ENCODE measurements at places on chromosomes 1 and 21.

DNA sequence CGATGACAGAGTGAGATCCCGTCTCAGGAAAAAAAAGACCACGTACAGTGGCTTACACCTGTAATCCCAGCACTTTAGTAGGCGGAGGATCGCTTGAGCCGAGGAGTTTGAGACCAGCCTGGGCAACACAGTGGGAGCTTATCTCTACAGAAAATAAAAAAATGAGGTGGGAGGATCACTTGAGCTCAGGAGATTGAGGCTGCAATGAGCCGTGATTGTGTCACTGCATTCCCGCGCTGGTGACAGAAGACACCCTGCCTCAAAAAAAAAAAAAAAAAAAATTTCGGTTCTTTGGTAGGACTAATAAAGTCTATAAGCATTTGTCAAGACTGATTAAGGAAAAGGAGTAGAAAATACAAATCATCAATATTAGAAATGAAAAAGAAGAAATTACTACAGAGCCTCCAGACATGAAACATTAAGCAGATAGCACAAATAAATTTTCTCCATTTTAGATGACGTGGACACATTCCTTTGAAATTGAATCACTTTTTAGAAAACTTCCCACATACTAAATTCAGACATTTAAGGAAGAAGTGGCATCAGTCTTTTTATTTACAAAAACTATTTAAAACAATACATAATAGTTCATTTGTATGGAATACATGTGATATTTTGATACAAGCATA, 30.4 kb downstream of the MORC3 start:
- DNase-seq, result no peak

- no peak for DNase-seq
These were observed 388.7 kb downstream of the NPHP4 start for GRCh38 chr1:5603353-5604104.

DNA sequence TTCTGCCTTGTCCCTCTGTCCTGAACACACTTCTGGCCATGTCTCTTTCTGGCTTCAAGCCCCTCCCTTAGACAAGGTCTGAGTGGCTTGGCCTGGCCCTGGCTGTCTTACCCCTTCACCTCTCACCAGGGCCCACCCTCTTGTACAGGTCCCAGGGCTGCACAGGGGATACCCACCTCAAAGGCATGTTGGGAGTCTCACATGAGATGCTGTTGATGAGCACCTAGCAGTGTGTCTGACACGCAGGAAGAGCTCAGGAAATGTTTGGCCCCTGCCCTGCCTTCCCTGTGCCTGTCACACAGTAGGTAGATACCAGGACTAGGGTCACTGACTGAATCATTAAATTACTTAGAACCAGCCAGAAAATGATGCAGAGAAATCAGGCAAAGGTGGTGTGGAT, 16.6 kb downstream of the ZNF362 start:
- no peak for DNase-seq

DNA sequence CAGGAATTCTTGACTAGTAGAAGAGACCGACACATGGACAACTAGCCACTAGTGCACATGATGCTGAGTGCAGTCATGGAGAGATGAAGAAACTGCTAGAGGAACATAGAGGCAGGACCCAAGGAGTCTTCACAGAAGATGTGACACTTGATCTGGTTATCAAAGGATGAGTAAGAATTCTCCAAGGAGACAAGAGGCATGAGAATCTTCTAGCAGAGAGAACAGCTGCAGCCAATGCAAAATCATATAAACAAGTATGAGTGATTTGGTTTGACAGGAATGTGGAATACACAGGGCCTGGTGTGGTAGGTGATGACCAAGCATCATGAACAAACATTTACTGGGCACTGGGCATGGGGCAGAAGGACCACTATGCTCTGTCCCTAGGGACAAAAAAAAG, 140.9 kb upstream of the CTTNBP2NL start:
- no peak for DNase-seq

GRCh38 chr1:37666241-37666867, 26.0 kb upstream of the CDCA8 start:
- DNase-seq, result no peak

DNA sequence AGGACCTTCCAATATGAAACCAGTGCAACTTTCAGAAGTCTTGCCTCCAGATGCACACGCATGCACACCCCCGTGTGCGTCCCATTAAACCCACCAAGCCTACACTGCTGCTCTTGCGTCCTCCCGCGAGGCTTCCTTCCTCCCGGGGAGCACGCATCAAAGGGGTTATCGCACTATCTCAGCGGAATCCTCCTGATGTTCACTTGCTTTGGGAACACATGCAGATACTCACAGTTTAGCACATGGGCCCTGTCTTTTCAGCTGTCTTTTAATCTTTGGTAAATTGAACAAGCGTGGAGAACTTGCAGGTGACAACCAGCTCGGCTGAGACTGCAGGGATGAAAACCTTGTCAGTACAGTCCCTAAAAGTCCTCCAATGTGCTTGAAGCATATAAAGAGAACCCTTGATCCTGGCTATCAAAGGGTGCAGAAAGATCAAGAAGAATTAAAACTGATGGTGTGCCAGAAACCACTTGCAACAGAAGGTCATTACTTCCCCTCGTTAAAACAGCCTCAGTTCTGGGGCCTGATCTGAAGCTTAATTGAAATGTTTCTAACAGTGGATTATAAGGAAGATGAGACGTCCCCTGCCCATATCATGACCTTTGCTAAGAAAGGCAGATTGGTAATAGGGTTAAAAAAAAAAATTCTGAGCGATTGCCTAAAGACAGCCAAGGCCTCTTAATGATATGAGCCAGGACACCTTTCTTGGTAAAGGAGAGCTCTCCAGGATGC, 149.4 kb upstream of the LMO4 start:
- DNase-seq, result no peak

DNA sequence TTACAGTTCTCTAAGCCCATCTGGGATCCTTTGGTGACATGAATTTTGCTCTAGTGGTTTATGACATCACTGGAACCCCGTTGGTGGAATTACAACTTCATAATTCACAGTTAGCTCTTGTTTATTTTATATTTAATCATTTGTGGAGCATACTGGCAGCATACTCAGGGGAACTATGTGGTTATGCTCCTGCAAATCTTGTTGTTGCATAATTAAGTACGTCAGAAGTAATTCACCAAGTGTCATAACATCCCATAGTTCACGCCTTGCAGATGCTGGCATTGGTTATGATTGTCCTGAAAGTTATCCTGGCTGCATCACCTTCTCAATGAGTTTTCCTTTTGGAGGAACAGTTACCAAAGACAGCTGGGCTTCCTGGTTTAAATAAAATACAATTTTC, 16.5 kb downstream of the PRRX1 start:
- DNase-seq, result no peak

DNA sequence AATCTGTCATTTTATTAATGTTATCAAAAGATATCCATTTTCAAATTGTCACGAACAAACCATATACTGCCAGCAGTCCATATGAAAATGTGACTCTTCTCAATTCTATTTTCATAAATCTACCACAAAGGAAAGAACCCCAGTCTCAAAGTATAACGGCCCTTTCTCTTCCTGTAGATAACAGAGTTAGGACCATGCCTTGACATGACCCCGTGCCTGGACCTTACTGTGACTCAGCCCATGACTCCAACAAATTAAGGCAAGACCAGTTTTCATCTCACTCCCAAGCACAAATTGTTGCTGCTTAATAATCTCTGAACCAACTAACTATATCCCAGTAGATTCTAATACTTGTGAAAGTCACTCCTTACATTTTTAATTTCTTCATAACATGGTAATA, 124.4 kb upstream of the NFIA start:
- DNase-seq, result no peak

DNA sequence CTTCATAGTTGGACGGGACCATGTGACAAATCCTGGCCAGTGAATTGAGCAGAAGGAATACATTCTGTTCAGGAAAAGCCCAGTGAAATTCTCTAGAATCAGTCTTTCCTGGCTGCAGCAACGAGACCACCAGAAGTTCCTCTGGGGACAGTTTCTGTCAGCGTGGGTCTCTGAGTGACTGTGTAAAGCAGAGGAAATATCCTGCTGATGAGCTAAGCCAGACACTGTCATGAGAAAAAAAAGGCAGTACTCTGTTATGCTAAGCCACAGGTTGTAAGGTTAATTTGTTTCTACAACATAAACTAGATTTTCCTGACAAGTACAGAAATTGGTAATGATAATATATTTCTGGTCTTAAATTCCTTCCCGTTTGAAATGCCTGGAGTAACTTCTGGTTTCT, 664.4 kb downstream of the LMO4 start:
- DNase-seq, result no peak

DNA sequence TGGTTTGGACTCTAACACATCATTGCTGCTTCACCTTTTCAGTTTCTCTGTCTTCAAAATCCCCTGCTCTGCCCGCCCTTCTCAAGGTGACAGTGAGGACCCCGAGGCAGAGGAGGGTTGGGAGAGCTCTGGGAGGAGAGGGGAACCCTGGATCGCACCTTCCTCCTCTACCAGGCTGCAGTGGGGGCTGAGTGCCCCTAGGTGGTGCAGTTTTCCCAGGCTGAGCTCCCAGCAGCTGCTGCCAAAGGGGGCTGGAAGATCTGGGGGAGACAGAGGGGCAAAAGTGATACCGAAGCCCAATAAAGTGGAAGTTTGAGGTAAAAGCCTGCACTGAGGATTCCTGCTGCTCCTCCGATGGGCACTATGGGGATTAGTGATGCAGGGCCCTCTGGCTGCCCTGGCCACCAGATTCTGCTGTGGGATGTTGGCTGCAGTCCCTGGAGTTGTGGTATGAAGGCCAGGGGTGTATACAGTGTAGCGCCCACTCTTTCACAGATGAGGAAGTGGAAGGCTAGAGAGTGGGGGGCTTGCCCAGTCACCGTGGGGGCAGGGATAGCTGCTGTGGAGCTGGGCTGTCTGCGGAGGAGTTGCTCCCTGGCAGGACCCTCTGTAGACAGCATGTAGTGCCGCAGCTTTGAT, 40.7 kb upstream of the SCMH1 start:
- DNase-seq, result no peak

- no peak for DNase-seq
These were observed 34.8 kb upstream of the CAMTA1 start for GRCh38 chr1:6750490-6750889.

DNA sequence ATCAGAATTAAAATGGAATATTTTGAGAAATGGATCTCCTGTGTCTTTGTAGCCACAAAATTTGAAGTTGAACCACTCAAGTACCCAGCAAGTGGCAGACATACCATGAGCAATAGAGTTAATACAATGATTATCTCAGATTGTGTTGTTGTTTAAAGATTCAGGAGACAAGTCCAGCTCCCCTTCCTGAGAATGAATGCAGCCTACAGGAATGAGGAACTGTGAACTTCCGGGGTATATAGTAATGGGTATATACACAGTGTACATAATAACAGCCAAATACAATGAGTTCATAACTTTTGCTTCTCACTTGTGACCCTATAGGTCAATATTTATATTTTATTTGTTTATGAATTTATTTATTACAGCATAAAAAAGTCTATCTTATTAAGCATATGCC, 445.0 kb downstream of the SETD4 start:
- no peak for DNase-seq

DNA sequence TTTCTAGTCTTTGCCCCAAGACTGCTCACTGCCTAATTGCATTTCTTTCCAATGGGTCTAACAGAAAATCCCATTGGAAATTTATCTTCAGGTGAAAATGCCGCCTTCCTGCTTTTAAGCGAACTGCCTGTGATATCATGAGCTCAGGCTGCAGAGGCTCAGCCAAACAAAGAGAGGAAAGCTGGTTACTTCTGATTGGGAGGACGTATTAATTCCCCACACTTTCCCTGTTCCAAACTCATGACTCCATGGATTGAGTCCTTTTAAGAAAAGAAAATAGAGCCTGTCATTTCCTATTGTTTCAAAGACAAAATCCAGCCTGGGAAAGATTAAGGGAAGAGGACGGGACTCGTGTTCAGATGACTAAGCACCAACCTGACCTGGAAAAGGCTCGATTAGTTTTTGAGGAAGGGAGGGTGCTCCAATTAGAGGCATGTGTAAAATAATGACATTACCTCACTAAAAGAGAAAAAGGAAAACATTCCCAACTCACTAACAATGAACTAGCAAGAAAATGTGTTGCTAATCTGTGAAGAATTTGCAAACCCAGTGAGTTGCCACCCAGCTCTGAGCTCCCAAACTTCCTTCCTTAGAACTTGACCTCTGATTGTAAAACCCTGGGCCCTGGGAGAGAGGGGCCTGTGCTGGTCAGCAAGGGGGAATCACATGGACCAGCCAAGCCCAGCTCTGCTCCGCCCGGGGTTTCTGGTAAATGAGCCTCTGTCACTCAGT, 61.2 kb downstream of the TCP10L start:
- DNase-seq, result no peak

GRCh38 chr1:165344198-165344597, 12.3 kb downstream of the LMX1A start:
- DNase-seq, result no peak

- no peak for DNase-seq
These were observed 343.4 kb upstream of the USP24 start for GRCh38 chr1:55558515-55558914.

- no peak for DNase-seq
These were observed 8.9 kb downstream of the ADGRB2 start for GRCh38 chr1:31755197-31755611.

- DNase-seq, result no peak
These were observed 147.0 kb downstream of the NRIP1 start for GRCh38 chr21:14917762-14918161.

DNA sequence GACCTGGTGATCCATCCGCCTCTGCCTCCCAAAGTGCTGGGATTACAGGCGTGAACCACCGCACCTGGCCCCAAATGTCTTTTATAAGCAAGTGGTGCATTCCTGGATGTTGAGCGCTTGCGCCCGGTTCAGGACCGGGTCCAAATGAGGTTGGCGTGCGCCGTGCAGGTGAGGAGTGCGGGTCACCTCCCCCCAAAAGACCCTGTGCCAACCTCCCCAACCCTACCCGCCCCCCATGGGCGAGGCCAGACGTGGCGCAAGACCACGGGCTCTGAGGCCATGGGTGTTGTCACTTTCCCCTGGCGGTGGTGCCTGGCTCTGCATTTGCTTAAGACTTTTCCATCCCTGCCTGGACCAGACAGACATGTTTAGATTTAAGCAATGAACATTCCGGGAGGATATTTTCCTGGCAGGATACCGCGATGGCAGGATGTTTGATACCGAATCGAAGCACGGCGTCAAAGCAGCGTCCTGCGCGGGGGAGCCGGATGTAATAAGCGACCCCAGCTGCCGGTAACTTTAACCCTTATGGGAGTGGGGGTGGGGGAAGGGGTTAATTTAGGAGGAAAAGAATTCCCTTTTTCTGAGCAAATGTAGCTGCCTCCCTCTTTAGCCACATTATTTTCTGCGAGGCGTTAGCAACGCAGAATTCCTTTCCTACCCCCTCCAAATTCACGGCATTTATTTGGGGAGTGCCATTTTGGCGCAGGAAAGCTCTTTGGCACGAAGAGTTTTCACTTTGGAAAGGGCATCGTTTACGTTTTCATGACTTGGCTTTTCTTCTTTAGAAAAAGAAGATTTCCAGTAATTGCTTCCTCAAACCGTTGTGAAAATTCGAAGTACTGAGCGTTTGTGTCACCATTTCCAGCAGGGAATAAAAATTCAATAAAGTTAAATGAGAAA, 27.8 kb upstream of the RNF187 start:
- DNase-seq, result peak; percentile 26

GRCh38 chr1:182084487-182085316, 23.2 kb upstream of the ZNF648 start:
- peak; percentile 63 for DNase-seq
